ENCODE measurements at places on chromosomes 16 and 17. TPM values are rescaled to one million over a fixed set of nuclear protein-coding genes. Genes with fewer than 3 reads are reported as not detected.

Gene SCARF1
- not detected for total RNA-seq

- DNase-seq = peak; percentile 32
Measured at GRCh38 chr17:49468811-49469385, 26.2 kb upstream of the NGFR start.

Gene C17orf113
- 0.13 TPM for total RNA-seq

Gene RPL13
- total RNA-seq = 6,666 TPM

GRCh38 chr17:65054602-65055001 lies 1.9 kb downstream of the GNA13 start:
- peak; percentile 33 for DNase-seq
